Renal cortex interstitium (tissue), 15 donors: ENCODE measurements at places on chromosomes 1 and 21.

GRCh38 chr1:41613689-41614574 is 129.4 kb upstream of the EDN2 start:
- DNase-seq: no peak

DNA sequence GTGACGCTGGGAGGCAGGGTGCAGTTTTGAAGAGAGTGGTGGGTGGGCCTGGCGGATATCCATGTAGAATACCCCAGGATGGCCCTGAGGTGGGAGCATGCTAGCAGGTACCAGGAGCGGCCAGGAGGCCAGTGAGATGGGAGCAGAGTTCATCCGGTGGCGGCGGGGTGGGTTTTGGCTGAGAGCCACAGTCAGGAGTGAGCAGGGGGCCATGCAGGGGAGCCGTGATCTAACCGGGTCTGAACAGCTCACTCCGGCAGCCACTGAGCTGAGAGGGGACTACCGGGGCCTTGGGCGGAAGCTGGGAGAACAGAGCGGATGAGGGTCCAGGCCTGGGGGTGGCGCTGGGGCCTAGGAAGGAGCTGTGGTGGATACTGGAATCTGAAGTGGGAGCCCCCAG is 47.6 kb upstream of the LRP8 start:
- no peak for DNase-seq

GRCh38 chr1:53942127-53942957 is 3.2 kb downstream of the IFT25 start:
- no peak for DNase-seq

- no peak for DNase-seq
Observed at GRCh38 chr1:152870831-152871730, 7.0 kb upstream of the SMCP start.

- DNase-seq: no peak
Observed at GRCh38 chr1:246566813-246567645, 773 bp downstream of the CNST start.

GRCh38 chr1:154405747-154406571 is 816 bp downstream of the IL6R start:
- no peak for DNase-seq

GRCh38 chr1:59638231-59638711 is 176.5 kb upstream of the HOOK1 start:
- peak; percentile 60 for DNase-seq
